ENCODE measurements at places on chromosomes 1 and 21.

- no peak for DNase-seq
These were observed 21.3 kb downstream of the BACE2 start for GRCh38 chr21:41189150-41189745.

- no peak for DNase-seq
These were observed 25.3 kb upstream of the FAAH start for GRCh38 chr1:46368791-46369190.

DNA sequence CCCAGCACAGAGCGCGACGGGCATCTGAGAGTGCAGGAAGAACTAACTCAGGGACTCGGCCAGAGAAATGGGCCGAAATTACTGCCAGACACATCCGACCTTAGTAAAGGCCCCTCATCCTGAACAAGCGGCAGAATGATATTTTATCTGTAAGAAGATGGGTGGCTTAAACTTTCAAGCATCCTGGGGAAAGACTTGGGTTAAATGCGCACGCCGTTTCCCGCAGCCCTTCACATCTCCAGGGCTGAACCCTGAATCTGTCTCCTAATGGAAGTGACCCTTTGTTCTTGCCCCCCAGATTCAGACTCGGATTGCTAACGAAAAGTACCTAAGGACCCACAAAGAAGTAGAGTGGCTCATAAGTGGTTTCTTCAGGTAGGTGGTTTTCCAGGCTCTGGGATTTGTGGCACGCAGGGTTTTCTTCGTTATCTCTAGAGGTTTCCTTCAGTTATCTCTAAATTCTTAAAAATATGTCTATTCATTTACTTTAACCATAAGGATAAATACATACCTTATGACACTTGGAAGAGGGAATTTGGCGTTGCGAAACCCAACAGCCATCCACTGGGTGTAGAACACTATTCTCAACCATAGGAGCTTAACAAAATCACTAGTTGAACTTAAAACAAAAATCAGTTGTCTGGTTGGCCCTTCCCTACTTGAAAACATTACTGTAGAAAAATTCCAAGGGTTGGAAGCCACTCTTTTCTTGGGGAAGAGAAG, 627 bp downstream of the RIIAD1 start:
- DNase-seq: no peak

DNA sequence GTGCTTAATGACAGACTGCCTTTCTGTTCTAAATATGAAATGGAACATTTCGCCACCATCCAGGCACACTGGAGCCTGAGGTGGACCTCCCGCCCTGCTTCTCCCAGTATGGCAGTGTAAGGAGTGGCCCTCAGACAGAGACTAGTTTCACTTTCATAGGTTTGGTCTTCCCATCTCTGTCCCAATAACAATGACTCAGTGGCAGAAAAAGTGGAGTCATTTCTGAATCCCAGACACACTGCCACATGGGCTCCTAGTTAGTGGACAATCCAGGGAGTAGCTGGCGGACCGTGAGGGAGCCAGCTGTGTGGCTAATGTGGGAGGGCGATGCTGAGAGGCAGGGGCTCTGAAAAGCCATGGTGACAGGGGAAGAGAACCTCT, 95.6 kb upstream of the TSPAN2 start:
- no peak for DNase-seq

DNA sequence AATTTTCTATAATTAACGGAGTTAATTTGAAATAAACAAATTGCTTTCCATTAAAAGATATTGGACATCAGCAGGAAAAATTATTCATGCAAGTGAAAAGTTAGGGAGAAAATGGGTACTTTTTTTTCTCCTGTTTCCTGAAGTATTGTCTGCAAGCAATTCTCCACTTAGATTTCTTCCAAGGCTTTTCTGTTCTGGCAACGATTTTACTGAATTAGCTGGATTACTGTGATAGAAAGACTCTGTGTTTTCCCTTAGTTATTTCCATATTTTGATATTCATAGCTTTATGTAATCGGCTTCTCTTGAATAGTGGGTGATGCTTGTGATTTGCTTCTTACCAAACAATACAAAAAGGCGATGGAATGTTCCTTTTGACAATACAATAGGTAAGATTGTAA, 1333.9 kb downstream of the AMY1C start:
- no peak for DNase-seq

DNA sequence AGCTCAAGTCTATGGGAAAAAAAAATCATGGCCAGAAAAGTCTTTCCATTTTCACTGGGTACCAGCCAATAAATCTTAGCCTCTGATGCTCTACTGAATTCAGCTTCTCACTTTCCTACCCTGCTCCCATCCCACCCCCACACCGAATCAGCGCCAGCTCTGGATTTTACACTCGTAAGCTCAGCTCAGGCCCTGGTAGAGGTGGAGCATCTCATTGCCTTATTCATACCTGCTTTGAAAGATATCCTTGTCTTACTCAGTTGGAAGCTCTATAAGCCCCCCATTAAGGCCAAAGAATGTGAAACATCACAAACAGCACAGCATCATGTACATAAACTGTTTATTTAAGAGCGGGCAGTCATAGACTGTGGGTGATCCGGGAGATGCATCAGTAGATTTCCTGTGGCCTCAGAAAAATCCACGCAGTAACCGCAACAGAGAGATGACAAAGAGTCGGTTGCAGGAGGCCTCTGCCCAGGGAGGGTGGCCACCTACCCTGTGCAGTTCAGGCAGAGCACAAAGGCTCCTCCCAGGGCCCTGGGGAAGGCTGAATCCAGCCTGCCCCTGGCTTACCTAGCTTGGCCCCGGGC, 36.4 kb upstream of the ETS2 start:
- no peak for DNase-seq

GRCh38 chr1:212283741-212284140, 1.5 kb upstream of the PPP2R5A start:
- DNase-seq: no peak

GRCh38 chr1:228336308-228337030, 70.2 kb downstream of the TRIM11 start:
- DNase-seq: no peak

GRCh38 chr1:25971066-25971810, 26.6 kb downstream of the PAFAH2 start:
- no peak for DNase-seq
